CD4-positive, alpha-beta T cell treated with Interleukin-15 for 4 hours (primary cell): ENCODE measurements at places on chromosomes 4 and X.

DNA sequence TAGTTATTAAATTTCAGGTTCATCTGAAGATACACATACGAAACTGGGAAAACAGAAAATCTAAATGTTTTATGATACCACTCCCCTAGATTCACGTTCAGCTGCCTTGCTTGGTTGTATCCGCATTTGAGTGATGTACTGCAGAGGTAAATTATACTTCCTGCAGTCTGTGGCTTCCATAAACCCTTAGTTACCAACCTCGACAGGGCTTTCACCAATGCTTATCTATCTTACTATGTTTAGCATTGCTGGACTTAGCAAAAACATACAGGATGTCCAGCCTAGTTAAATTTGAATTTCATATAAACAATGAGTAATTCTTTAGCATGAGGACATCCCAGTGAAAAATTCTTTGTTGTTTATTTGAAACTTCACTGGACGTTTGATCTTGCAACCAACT, 108.8 kb downstream of the TMA16 start:
- DNase-seq: no peak

DNA sequence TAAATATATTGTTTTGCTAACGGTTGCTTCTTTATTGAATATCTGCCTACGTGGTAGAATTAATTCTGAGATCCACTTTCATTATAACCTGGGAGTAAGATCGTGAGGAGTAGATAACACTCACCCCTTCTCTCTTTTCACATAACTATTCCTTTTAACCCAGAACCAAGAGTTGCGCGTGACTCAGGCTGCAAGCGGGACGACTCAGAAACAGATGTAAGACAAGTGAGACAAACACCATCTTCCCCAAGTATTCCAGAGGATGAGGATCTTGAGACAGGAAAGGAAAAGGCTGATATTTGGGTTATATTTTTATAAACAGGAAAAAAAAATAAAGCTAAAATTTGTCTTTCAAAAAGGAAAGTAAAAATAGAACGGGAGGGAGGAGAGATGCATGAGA, 318.8 kb upstream of the NOCT start:
- DNase-seq: no peak

GRCh38 chrX:71954458-71954857, 43.8 kb downstream of the NHSL2 start:
- no peak for DNase-seq

- DNase-seq: no peak
Measured at GRCh38 chr4:174592256-174592984, 70.1 kb upstream of the HPGD start.

GRCh38 chr4:39587881-39588280, 50.8 kb downstream of the SMIM14 start:
- DNase-seq: no peak

- no peak for DNase-seq
Measured at GRCh38 chrX:69319376-69319775, 154.1 kb upstream of the PJA1 start.

DNA sequence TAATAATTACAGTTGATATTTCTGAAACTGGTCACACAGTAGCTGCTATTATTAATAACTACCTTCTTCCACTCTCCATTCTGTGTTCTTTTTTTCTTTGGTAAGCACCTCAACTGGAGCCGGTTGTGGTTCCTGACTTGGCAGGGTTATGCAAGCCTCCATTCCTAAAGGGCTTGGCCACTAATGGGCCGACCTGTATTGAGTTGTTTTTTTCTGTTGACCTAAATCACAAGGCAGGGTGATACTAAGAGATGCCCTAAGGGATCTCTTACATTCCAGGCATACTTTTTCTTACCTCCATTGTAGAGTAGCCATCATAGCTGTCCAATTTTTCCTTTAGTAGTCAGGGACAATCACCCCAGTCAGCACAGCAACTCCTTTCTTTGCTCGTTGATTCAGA, 1295.8 kb upstream of the ADGRL3 start:
- DNase-seq: no peak

DNA sequence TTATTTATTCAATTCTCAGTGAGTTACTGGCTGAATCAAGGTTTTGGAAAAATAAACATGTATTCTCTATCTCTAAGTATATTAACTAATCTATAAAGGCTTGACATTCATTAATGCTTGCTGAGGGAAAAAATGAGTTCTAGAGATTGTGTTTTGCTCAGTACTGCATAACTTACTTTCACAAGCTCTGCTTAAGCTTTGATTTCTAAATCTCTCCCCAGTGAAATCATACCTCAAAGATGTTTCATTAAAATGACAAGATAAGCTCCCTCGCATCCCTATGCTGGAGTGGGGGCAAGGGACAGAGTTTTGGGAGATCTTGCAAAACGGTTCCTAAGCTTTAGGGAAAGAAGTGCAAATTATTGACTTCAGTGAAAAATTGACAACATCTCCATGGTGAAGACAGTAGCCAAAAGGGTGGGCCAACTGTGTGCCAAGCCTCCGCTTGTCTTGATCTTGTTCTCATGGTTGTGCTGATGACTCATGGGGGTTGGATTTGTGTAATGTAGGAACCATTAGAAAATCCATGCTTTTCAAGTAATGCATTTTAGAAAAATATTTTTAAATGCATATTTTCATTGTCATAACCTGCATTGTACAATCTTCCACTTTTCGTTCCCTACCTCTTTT, 521.4 kb downstream of the RPA4 start:
- no peak for DNase-seq

GRCh38 chr4:100848841-100849240, 331.0 kb upstream of the EMCN start:
- DNase-seq: peak; percentile 12

DNA sequence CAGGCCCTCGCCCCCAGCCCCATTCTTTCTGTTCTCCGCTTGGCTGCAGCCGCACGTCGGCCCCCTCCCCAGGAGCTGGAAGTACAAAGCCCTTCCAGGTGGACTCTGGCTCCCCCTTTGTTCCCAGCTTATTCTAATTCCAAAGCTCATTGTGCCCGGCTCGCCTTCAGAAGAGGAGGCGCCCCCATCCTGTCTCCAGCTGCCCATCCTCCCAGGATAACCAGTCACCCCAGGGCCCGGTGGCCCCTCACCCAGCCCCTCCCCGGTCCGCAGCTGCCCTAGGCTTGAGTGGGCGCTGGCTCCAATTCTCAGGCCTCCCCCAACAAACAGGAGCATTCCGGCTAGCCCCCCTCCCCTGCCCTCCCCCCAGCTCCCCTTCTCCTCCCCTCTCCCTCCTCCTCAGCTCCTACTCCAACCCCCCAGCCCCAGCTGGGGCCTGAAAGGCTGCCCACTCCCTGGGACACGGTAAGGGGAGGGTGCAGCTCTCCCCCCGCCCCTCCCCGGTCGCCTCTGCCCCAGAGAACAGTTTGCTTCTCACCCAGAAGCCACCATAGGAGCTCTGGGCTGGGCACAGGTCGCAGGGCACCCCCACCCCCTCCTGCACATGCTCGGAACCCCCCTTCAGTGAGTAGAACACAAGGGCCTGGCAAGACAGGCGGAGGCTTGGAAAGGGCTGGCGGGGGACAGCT, 3.1 kb upstream of the SLC6A8 start:
- no peak for DNase-seq

GRCh38 chr4:38030023-38030422, 69.8 kb downstream of the PTTG2 start:
- no peak for DNase-seq

GRCh38 chr4:16261313-16261878, 35.1 kb upstream of the TAPT1 start:
- DNase-seq: no peak

DNA sequence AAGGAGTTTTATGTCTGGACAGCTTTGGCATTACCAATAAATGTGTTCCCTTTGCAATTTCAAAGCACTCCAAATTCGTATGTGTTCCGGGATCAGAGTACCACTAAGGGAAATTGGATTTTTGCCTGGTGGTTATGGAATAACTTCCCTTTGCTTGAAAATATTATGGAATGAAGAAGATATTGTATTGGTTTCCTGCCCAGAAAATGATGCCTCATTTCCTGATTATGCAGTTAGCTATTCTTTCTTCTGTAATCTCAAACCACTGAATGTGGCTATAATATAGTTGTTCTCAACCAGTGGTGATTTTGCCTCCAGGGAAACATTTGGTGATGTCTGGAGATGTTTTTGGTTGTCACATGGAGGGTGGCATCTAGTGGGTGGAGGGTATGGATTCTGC, 142.9 kb downstream of the PCDH7 start:
- no peak for DNase-seq

GRCh38 chrX:153794897-153795816, 689 bp downstream of the SSR4 start:
- DNase-seq: no peak

DNA sequence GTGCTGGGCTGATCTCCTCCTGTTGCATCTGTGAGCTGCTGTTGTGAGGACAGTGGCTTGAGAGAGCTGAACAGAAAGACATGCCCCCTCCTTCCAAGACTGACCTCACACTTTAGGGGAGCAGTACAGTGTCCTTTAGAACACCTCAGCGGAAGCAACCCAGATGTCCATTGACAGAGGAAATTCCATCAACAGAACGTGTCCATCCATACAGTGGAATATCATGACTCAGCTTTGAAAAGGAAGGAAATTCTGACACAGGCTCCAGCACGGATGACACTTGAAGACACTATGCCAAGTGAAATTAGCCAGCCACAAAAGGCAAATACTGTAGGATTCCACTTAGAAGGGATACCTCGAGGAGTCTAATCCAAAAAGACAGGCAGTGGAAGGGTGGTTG, 103.5 kb downstream of the GPR143 start:
- no peak for DNase-seq

DNA sequence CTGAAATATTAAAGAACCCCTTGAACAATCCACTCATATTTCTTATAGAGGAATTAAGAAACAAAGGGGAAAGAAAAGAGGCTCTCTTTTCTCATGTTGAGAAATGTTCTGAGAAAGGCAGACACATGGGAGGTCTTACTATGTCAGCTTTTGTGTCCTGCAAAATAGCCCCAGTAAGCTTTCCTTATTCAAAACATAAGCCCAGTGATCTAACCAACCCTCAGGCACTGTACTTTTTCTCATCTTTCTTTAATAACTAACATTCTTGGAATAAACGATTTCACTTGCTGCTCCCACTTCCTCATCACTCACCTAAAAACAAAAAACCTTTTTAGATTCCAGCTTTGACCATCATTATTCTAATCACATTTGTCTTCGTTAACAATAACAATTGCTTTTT, 115.9 kb downstream of the GLRA3 start:
- no peak for DNase-seq

GRCh38 chr4:123696687-123697086, 300.1 kb downstream of the SPRY1 start:
- no peak for DNase-seq

- DNase-seq: no peak
Measured at GRCh38 chr4:25405453-25405852, 28.4 kb downstream of the ANAPC4 start.

GRCh38 chr4:38386005-38386551, 277.9 kb upstream of the KLF3 start:
- DNase-seq: no peak

GRCh38 chr4:130028552-130028951, 932.6 kb downstream of the C4orf33 start:
- DNase-seq: no peak
